ENCODE measurements at places on chromosomes 4 and X.

- no peak for DNase-seq
Measured at GRCh38 chr4:38001927-38002326, 41.7 kb downstream of the PTTG2 start.

DNA sequence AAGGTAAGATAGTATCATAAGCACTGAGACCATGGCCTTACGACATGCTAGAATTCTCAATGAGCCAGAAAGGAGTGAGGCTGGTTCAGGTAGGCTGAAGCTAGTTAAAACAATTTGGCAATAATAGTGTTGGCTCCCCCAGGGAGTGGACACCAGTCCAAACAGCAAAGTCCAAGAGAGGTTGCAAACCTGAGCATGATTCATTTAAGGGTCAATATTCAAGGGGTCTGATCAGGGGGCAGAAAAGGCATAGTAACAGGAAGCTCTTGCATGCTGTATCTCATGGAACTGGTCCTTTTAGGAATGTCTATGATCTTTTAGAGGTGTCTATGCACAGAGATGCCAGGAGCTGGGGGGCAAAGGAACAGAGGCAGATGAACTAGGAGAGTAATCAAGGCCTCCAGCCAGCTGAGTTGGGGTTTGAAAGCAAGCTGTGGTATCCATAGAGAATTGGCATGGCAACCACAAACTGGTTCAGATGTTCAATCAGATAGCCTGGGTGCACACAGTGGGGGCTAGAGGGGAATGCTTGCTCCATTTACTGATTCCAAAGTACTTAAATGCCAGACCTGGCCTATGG is 5.1 kb downstream of the GJB1 start:
- DNase-seq, result no peak

DNA sequence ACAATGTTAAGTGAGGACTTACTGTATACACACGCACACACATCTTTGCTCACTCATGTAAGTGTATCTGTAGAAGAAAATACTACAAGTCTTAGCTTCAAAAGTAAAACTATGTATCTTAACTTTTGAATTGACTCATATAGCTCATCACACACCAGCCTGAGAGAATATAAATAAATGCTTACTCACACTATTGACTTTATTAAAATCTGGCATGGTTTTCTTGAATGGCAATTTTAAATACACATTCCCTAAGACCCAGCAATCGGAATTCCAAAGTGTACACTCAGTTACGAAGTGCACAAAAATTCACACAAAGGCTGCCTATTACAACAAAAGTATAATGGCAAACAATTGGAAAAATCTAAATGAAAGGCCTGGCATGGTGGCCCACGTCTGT is 2.0 kb downstream of the ERCC6L start:
- DNase-seq, result no peak

DNA sequence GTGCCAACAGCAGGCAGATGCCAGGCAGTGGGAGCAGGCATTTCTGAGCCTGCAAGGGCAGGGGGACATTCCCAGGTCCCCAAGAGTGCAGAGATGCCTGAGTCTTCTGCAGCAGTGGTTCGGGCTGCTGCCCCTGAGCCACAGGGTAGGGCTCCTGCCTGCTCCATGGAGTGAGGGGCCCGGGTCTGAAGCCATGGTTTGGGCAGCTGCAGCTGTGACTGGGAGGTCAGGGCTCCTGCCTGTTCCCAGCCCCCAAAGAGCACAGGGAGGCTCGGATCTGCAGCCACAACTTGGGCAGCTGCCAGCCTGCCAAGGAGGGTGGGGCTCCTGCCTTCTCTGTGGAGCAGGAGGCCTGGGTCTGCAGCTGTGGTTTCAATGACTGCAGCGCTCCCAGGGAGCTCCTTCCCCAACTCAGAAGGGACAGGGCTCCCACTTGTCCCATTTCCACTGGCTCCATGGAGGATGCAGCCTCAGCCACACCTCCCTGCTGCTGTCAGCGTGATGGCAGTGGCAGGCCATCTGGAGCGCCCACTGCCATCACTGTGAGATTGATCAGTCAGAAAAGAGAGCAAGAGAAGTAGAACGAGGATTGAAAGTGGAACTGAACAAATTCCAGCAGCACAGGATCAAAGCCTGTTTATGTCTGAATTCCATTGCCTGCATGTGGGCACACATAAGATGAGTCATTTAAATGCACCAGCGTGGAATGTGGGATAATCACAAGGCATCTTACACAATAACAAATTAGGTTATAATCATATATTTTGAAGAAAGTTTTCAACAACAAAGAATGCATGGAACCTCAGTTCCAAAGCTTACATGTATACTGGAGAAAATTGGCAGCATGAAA is 93.1 kb upstream of the CXorf51A start:
- DNase-seq, result no peak

DNA sequence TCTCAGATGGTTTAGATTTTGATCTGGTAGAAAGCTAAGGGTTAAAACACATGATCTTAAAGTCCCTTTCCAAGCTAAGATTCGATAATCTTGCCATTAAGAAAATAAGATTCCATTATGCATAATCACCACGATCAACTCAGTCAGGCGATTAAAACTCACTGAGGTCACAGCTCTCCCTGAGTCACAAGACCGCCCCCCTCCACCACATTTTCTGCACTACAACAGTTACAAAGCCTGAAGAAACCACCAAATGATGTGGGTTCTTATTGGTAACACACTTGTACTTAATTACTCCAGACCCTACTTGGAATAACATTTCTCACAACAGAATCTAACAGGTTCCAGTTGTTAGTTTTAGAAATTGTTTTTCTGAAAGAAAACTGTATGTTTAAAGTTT is 62.8 kb downstream of the SH3KBP1 start:
- no peak for DNase-seq

DNA sequence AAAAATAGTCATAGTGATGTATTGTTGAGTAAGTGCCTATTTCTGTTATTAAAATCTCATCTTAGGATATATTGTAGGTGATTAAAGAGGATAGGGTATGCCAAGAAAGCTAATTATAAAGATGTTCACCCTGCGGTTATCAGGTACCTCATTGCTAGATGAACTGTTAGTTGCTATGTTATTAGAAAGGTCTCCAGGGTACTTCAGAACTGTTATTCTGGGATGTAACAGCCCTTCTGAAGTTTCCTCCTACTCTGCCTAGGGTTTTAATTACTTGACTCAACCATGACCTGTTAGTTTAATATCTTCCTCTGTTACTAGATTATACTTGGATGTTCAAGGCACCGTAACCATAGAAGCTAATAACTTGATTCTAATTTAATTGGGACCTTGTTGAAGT is 15.4 kb downstream of the TMPRSS11E start:
- DNase-seq, result no peak

DNA sequence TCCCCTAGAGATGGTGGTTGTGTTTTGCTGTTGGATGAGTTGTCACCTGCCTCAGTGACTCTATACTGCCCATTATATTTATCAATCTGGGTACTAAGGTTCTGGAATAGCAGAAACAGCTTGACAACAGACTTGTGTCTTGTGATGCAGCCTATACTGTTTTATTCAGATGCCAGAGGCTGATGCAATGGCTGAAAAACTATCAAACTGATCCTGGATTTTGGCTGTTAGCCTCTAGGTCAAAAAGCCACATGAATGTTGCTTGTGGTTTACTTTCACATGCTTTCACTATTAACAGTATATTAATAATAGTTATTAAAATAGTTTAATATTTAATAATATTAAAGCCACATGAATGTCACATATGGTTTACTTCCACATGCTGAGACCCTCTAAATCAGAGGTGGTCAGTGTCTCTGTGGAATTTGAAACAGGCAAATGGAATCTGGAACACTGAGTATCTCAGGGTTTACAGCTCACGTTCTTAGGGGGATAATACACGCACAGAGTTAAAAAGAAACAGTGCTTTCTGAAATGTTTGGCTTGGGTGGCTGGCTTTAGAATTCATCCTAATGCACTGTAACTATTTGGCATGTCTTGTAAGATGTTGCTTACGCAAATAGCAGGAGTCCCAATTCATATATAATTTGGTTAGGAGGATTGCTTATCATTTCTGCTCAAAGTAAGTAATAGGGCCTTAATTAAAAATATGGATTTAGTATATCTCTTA is 82.5 kb upstream of the LCORL start:
- DNase-seq, result no peak

GRCh38 chrX:23373129-23373804 is 38.6 kb downstream of the PTCHD1 start:
- no peak for DNase-seq

GRCh38 chr4:33837043-33837838 is 2407.1 kb downstream of the ARAP2 start:
- DNase-seq, result no peak

GRCh38 chr4:169282429-169283113 is 11.8 kb upstream of the SH3RF1 start:
- DNase-seq, result no peak

- DNase-seq, result no peak
Measured at GRCh38 chrX:95903975-95904374, 780.7 kb upstream of the DIAPH2 start.

DNA sequence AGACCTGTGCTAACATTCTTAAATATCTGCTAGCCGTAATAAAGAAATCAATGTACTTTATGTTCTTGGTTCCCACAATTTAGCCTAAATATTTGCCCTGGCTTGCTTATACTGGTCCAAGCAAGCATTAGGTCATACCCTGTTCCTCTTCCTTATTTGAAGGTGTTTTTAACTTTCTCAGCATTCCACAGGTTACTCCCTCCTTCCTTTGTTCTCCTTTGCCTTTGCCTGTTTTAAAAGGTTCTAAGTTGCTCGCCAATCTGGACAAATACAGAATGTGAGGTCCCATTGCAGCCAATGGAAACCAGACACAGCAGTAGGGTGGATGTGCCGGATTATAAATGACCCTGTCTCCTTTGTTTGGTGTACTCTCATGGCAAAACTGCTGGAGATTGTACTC is 436.8 kb upstream of the PCDH7 start:
- DNase-seq, result no peak

GRCh38 chr4:122968227-122968812 is 45.9 kb upstream of the NUDT6 start:
- DNase-seq, result no peak

DNA sequence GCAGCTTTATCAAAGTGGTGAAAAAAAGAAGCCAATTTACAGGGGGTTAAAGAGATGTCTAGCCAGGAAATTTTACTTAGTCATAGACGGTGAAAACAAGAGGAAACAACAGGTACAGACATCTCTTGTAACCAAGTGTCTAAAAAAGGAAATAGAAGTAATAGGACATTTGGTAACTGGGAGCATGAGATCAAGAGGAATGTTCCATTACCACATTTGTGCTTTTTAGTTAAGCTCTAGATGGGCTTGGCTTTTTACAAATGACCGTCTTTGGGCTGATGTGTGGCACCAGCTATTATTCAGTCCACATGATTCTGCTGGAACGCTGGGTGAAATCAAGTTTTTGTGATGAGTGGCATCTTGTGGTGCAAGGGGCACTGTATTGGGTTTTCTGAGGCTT is 179.5 kb downstream of the SMIM20 start:
- no peak for DNase-seq

DNA sequence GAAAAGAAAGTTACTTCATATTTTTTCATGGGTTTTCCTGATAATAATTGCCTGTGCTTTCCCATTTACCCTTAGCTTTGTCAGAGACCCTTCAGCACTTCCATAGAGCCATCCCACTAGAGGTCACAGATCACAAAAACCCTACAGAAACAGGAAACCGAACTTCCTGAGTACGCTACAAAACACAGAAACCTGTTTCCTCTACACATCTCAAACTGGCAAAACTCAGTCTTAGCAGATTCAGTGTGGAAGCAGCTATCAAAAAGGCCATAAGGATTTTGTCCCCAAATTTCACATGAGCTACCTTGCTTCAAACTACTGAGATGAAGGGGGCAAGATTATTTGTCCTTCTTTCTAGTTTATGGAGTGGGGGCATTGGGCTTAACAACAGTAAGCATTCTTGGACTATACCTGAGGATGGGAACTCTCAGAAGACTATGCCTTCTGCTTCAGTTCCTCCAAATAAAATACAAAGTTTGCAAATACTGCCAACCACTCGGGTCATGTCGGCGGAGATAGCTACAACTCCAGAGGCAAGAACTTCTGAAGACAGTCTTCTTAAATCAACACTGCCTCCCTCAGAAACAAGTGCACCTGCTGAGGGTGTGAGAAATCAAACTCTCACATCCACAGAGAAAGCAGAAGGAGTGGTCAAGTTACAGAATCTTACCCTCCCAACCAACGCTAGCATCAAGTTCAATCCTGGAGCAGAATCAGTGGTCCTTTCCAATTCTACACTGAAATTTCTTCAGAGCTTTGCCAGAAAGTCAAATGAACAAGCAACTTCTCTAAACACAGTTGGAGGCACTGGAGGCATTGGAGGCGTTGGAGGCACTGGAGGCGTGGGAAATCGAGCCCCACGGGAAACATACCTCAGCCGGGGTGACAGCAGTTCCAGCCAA is at the start of gene MMRN1:
MMRN1 (plus strand) TSS at position 206 of the 902 bp plus-strand sequence; CDS start at position 324, 118 bp downstream.
- no peak for DNase-seq

DNA sequence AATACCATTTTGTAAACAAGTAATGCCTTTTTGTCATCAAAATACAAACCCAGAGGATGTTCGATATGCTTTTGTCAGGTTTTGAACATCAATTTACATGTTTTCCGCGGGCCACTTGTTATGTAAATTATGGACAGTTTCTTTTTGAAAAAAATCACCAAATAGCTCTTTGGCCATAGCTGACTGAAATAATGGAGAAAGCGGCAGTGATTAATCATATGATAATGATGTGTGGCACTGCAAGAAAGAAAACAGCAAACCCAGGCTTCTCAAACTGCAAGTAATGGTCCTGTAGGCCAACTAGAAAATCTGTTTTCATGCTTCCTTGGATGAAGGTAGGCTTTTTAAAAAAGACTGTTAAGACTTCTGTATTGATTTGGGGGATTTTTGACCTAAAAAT is 15.6 kb upstream of the SCML1 start:
- no peak for DNase-seq

DNA sequence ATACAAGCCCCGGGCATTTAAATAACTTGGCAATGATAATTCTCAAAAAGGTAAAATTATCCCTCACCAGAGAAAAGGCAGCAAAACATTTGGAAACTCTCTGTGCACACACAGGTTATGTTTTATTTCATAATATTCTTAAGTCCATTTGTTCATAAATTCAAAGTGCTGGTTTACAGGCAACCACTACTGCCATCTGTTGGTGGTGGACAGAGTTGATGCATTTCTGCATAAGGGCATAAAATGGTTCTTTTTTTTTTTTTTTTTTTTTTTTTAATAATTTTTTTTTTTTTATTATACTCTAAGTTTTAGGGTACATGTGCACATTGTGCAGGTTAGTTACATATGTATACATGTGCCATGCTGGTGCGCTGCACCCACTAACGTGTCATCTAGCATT is 31.5 kb upstream of the IL21 start:
- DNase-seq, result no peak

- DNase-seq, result no peak
Measured at GRCh38 chr4:121693886-121694285, 2.9 kb downstream of the ANXA5 start.

DNA sequence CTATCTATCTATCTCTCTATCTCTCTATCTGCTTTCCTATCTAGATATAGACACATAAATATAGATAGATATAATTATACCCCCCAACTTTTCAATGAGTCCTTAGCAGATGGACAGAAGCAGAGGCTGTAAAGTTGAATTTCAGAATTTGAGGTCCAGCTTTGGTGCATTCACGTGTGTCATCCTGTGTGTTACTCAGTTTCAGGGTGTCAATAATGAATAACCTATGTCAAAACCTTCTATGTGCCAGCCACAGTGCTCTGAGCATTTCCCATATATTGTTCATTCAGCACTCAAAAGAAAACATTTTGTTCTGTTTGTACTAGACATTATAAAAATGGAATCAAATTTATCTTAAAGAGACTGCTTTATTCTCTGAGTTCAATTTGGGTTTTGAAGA is 310.0 kb downstream of the ARHGAP24 start:
- DNase-seq, result no peak

GRCh38 chrX:20046864-20047263 is 56.0 kb upstream of the BCLAF3 start:
- no peak for DNase-seq

Data from spinal cord (tissue), 10 donors.